A172 (cell line): ENCODE measurements at places on chromosomes 6 and 20. TPM values are rescaled to one million over a fixed set of nuclear protein-coding genes. Genes with fewer than 3 reads are reported as not detected.

- no peak for DNase-seq
These were observed 6.3 kb upstream of the AAR2 start for GRCh38 chr20:36230019-36230418.

GRCh38 chr6:133456439-133456838, 215.3 kb downstream of the EYA4 start:
- DNase-seq, result no peak

GRCh38 chr6:73830119-73830518, 134.1 kb downstream of the CD109 start:
- DNase-seq, result no peak

GRCh38 chr20:47735412-47736400, 49.6 kb downstream of the SULF2 start:
- DNase-seq, result no peak

DNA sequence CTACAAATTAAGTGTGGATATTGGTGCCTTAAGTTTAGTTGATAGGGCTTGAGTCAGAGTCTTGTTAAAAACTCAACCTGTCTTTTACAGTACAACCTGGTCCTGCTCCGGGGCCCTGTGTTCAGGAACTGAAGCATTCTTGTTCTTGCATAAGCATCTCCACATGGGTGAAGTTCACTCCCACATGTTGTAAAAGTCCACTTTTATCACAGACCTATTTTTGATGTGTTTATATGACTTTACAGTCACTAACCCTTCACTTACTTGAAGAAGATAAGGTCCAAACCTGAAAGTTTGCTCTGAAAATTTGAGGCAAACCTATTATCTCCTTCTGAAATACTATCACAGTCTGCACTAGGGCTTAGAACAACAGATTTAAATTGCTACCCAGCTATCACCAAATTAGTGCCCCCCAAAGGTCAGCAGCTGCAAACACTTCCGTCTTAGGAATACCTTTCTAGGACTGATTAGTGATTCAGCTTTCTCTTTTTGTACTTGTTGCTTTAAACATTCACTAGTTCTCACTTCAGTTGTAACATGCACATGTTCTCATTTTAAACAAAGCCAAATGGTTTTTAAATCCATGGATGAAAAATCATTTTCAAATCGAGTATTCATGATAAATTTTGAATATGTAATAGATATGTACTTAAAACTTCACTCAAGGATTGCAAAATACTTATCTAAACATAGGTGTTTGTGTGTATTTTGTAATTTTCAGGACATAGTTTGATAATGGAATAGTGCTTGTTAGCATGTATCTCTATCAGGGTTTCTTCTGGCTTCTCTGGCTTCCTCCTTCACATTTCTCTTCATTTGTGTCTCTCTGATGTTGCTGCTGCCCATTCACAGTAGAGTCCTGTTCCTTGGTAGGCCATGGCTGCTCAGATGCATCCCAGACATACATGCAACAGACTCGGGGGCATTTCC, 469.8 kb upstream of the SOX4 start:
- DNase-seq, result no peak

GRCh38 chr20:47055699-47056369, 161.2 kb downstream of the EYA2 start:
- DNase-seq, result no peak

DNA sequence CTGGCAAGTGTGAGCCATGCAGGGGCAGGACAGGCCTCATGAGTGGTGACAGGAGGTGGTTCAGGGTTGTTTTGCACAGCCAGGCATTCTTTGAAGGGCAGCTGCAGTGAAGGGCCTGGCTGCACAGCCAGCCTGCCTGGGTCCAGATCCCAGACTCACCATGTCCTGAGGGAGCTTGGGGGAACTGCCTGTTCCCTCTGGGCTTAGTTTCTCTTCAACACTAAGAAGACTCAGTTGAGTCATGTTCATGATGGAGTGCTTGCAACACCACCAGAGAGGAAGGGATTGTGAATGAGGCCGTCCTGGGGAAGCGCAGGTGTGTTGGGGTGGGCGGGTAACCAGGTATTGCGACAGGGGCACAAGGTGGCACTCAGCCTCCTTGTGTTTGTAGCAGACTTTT, 102.4 kb downstream of the CDH26 start:
- no peak for DNase-seq

DNA sequence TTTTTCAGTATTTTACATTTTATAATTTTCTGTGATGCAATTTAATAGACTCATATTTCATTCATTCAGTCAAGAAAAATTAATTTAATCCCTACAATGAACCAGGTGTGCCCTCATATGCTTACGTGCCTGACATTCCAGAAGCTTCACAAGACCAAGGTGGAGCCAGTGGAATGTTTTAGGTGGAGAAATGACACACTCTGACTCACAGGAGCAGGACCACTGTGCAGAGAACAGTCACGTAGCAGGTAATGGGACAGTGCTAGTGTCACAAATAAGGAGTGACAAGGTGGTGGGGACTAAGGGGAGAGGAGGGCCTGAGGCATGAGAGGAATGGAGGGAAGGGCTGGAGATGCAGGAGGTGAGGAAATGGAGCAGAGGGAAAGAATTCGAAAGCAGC, 37.0 kb upstream of the HLA-G start:
- no peak for DNase-seq

DNA sequence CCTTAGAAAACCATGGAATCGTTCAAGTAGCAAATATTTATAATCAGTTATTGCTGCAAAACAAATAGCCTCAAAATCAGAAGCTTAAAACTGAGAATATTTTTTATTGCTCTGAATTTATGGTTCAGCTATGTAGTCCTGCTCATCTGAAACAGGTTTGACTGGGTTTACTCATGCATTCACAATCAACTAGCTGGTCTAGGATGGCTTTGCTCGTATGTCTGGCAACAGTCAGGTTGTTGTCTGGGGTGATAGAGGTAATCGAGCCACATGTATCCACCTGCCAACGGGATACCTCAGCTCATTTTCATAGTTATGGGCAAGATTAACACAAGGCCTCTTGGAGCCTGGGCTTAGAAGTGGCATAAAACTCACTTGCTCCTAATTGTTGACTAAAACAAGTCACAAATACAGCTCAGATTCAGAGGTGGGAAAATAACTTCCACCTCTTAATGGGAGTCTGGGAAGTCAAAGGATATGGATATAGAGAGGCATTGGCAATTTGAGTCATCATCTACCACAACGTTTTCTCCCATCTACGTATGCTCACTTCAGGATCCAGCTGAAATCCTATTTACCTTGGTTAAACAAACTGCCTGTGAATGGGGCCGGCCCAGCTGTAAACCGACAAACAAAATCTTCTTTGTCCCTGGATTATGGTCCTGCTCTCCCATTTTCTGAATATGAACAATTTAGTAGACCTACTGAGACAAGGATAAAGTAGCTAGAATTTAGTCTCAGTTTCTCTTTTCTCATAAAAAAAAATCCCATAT, 54.5 kb upstream of the TENT5A start:
- no peak for DNase-seq

GRCh38 chr20:42986143-42986773, 203.4 kb downstream of the PTPRT start:
- DNase-seq, result no peak

DNA sequence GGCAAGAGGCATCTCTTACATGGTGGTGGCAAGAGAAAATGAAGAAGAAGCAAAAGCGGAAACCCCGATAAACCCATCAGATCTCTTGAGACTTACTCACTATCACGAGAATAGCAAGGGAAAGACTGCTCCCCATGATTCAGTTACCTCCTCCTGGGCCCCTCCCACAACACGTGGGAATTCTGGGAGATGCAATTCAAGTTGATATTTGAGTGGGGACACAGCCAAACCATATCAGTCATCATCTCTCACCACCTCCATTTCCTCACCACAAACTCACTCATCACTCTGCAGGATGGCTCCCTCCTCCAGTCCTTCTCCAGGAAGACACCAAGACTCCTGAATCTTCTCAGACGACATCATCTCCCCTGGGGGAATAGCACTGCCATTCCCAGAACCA, 25.8 kb upstream of the SLC16A10 start:
- DNase-seq, result peak; percentile 43

- no peak for DNase-seq
These were observed 356.8 kb downstream of the HDGFL1 start for GRCh38 chr6:22925920-22926789.

GRCh38 chr6:36323062-36323461, 13.6 kb downstream of the BNIP5 start:
- DNase-seq, result no peak

DNA sequence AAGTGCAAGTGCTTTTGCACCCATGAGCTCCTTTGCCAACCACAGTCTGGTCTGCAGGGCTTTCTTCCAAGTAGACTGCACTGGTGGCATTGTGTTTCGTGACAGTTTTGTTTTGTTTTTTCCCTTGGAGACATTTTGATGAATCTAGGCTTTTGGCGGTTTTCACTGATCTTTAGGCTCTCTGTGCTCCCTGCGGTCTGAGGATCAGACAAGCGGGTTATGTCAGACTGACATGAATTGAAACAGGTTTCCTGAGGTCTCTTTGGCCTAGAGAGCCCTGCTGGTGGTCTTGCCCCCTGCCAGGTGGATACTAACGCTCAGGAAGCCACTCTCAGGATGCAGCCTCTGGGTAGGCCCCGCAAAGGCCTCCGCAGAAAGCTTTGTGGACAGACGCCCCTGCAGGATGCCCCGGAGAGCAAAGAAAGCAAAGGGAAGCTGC, 555.4 kb upstream of the AGPAT4 start:
- no peak for DNase-seq

DNA sequence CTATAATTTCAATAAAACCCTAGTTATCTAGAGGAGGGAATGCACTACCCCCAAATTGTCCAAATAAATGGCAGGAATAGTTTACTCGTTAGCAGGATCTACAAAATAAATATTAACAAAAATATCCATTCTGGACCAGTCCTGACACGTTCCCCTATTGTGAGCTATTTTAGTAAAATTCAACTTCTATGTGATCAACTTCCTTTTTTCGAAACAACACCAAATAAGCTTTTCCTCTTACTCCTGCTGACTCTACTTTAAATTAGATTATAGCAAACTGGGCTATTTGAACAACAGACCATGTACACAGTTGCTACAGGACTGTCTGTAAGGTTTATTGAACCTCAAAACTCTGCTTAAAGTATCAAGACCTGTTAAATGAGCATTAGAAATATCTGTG, 154.3 kb downstream of the IPCEF1 start:
- no peak for DNase-seq

DNA sequence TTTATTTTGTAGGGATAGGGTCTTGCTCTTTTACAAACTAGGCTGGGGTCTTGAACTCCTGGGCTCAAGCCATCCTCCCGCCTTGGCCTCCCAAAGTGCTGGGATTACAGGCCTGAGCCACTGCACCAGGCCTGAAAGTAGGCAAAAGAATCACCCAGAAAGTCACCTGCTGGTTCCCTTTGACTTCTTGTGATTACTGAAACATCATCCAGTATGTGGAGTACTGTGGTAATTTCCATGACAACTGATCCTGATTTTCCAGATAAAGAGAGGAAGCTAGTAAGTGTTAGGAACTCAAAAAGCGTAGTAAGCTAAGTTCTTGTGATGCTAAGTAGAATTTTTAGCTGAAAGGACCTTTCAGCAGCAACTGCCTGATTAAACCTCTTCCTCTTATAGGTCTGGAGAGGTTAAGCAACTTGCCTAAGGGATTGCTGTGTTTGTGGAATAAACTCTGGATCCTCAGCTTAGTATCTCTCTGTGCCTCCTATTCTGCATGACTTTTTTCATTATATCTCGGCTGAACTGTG, 16.8 kb downstream of the RALY start:
- no peak for DNase-seq

DNA sequence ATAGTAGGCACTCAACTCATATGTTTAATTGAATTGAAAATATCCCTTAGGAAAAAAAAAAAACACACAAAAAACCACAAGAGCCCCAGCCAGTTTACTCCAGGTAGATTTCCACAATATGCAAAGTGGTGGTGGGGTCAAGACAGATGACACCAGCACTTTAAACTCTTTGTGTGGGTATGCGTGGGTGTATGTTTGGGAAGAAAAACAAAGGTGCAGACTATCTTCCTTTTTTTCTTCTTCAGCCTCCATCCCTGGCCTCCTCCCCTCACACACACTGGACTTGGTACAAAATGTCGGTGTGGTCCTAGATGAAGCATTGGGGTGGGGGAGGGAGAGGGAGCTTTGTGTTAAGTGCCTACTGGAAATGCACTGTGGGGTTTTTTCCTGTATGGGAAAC, 42.2 kb upstream of the CDKAL1 start:
- no peak for DNase-seq

- peak; percentile 53 for DNase-seq
These were observed 76.5 kb downstream of the GJA10 start for GRCh38 chr6:89970609-89971337.

GRCh38 chr6:6688283-6688682, 99.8 kb downstream of the LY86 start:
- no peak for DNase-seq

GRCh38 chr6:50816115-50816675, 2.5 kb upstream of the TFAP2B start:
- peak; percentile 21 for DNase-seq

DNA sequence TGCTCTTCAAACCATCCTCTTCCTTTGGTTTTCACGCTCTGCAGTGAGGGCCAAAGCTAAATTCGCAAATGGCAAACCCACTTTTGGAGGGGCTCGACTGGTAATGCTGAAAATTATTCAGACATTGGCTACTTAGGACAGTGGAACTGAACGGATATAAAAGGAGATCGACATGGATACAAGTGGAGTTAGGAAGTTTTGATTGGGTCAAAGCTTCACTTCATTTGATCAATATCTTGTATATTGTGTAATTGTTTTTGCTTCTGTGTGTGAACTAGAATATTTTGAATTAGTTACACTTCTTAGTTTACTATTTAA, 1.2 kb downstream of the FAM8A1 start:
- DNase-seq, result no peak

DNA sequence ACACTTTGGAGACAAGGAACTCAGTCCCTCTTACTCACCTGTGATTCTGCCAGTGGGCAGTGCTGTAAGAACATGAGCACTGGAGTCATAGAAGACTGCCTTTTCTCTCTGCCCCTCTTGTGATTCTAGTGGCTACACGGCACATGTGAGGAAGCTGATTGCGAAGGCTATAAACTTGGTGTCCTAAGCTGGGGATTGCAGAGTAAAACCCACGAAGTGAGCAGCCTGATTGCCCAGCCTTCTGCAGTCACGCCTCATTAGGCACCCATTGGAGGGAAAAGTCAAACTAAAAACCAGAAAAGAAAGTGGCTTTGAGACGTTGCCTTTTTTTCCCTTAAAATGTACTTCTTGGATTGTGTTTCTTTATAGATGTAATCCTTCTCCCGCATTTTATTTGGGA, 748.4 kb upstream of the CHD6 start:
- DNase-seq, result no peak

Gene GABRR1
- total RNA-seq, result 0.02 TPM in 1 of 2 replicates, not detected in the other

Gene PLG
- not detected in 2 replicates for total RNA-seq

Gene BHLHE23
- not detected in 2 replicates for total RNA-seq

Gene SLC32A1
- total RNA-seq, result not detected in 2 replicates

Gene TSHZ2
- 0.36 TPM in 1 of 2 replicates, not detected in the other for total RNA-seq

Gene DEFB132
- not detected in 2 replicates for total RNA-seq

Gene RBM24
- 13.2 and 14.5 TPM in 2 replicates for total RNA-seq

Gene TPBG
- total RNA-seq, result 12.4 and 17.7 TPM in 2 replicates

Gene TGM2
- 13.9 and 27.0 TPM in 2 replicates for total RNA-seq
